Nucleus accumbens (tissue), 56 donors: ENCODE measurements at places on chromosomes 7 and 10.

DNA sequence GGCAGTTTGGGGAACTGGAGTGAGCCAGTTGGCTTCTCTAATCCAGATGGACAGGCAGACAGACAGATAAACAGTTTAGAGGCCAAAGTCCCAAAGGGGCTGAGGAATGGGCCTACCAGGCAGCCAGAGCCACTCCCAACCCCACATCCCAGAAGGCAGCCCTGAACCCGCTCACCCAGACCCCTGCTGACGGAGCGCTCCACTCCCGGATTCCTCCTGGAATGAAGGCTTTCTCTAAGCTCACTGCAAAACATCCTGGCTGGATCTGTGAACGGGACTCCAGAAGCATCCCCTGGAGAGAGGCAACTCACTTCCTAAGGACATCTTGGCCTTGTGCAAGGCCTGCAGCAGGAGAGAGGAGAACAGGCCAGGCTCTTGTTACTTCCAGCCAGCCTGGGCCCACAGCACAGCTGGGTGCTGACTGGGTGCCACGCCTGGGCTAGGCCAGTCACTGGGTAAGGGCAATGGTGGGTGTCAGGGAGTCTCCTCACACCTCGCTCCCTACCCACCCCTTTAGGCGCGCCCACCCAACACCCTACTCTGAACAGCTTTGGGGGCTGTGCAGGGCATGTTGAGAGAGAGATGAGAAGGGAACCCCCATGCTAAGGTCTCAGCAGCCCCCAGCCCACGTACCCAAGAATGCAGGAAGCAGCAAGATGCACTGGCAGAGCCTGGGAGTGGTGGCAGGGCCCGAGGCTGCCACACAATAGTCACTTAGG lies 168.6 kb upstream of the ZMIZ1 start:
- DNase-seq, result no peak

- DNase-seq, result no peak
These were observed 35.5 kb downstream of the SCD start for GRCh38 chr10:100382553-100382952.

DNA sequence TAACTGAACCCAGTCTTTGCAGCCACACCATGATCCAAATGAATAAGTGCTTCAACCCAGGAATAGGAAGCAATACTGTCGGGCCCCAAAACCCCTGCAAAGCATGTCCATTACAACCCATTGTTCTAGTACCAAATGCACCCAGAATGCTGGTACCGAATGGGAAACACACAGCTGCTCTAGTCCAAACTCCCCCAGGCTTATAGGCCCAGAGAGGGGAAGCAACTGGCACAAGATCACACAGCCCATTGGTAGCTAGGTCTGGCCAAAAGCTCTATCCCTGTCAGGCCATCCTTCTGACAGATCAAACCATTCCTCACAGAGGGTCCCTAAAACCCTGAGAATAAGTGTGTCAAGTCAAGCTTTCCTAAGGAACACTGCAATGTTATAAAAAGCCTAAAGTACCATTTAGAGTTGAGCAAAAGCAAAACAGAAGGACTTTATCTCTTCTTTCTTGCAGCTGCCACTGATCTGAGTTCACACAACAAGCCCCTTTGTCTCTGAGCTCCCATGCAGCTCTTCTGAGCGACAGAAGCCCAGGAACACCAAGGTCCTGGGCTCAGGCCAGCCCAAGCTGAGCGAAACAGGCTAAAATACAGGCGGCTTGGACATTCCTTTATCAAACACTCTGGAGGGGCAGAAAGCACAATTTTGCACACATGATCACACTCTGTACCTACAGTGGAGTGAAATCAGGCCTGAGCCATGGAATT lies 116.7 kb downstream of the SGMS1 start:
- DNase-seq, result peak; percentile 84

DNA sequence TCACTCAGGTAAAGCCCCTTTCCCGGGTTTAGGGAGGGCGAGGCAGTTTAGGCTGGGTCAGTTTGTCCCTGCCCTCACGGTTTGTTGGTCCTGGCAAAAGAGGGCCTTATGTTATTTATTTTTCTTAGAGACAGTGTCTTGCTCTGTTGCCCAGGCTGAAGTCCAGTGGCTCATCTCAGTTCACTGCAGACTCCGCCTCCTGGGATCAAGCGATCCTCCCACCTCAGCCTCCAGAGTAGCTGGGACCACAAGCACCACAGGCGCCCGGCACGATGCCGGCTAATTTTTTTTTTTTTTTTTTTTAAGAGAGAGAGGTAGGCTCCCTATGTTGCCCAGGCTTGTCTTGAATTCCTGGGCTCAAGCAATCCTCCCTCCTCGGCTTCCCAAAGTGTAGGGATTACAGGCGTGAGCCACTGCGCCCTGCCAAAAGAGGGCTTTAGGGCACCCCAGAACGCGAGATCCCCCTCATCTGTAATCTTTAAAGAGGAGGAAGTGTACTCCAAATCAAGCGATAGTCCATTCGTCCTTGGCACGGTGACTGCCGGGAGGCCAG lies 626 bp upstream of the BMS1 start:
- DNase-seq, result no peak

DNA sequence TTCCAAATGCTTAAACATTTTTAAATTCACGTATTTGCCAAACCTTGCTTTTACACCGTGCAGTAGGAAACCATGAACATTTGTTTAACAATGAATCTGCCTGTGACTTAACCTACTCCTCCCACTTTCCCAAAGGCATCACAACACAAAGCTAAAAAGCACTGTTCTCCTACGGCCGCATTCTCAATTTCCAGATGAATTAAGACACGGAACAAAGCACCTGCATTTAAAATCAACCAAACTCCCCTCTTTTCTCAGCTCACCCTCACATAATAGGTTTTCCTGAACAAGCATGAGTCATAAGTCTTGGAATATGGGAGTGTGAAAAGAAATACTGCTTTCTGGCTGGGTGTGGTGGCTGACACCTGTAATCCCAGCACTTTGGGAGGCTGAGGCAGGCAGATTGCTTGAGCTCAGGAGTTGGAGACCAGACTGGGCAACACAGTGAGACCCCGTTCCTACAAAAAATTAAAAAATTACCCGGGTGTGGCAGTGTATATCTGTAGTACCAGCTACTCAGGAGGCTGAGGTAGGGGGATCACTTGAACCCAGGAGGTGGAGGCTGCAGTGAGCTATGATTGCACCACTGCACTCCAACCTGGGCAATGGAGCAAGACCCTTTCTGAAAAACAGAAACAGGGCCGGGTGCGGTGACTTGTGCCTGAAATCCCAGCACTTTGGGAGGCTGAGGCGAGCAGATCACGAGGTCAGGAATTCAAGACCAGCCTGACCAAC lies 51.7 kb upstream of the CYTH3 start:
- DNase-seq, result no peak

DNA sequence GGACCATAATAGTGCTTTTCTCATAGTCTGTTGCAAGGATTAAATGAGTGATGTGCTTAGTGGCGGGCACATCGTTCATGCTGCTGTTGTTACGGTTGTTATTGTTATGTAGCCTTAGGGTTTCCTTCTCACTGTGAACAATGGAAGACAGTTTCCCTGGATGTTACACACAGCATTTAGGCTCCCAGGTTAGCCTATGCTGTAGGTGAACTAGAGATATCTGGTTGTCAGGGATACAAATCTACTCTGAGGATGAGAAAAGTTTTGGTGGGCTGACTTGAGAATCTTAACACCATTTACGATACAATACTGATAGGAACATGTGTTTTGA lies 14.7 kb downstream of the SH3PXD2A start:
- no peak for DNase-seq

DNA sequence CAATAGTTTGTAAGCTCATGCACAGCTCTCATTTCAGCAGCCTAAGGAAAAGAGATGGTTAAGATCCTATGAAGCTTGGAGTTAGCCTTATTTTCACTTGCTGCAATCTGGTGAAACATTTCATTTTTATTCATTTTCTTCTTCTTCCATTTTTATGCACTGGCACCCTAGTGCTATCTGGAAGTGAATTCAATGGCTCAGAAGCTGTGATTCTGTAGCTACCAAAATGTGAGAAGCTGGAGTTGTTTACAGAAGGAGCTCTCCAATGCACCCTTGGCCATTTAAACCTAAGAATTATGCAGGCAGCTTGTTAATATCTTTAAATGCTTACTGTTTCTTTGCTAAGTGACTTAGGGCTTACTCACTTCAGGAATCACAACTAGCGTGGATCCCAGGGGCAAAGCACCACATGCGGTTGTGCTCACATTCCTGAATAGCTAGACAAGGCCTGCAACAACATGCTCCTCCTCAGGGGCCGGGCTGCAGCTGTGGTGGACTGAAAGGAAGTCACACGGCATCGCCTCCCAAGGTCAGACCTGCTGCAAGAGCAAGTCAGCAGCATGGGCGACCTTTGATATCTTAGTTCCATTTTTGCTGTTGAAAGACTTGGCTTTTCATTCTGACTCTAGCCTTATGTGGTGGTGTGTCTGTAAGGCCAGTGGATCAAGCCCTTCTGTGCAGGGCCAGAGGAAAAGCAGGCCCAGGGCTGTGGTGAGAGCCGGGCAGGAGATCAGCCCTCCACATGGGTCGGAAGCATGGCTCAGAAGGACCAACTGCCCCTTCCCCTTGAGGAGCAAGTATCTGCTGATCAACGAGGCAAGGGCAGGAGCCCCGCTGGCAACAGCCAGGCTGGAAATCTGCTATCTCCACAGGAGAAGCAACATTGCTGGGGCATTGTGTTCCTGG lies 91.9 kb upstream of the MBL2 start:
- no peak for DNase-seq

DNA sequence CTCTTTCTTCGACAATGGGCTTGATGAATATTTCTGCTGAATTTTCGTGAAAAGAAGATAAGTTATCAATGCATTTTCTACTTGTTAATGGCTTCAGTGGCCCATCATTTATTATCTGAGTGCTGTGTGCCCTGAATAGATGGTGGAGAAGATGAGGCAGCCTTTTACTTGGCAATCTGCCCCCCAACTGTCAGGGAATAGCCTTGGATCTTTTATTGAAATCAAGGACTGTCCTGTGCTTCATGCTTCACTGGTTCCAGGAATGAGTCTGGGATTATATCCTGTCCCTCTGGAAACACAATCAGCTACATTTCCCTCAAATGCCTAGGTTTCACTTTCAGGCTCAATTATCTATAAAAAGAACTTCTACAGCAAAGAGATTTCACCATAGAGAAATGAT lies 75.9 kb upstream of the NXPH1 start:
- no peak for DNase-seq

DNA sequence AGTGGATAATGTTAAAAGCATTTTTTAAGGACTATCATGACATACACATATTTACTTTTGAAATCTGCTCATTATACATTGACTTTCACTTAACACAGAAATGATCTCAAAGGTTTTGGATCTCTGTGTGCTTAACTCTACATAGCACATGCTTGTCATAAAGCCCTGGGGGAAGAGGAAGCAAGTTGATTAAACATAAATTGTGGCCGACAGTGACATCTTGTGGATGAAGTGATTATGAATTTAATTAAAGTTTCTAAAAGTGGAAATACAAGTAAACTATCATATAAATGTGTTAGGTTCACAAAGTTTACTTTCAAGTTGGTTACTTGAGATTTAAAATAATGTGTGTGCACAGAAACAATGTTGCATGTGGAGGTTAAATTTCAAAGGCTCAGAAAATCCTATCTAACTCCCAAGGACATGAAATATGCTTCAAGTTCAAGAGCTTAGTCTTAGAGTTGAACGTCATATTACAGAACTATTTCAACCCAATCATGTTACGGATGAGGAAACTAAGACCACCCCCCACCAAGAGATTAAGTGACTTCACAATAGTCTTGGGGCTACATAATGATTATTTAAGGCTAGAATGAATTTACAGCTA lies 1247.8 kb downstream of the GATA3 start:
- no peak for DNase-seq

GRCh38 chr10:7300384-7300971 lies 110.4 kb downstream of the SFMBT2 start:
- DNase-seq, result no peak

- DNase-seq, result no peak
These were observed 196.1 kb downstream of the DOCK4 start for GRCh38 chr7:112010109-112010508.

DNA sequence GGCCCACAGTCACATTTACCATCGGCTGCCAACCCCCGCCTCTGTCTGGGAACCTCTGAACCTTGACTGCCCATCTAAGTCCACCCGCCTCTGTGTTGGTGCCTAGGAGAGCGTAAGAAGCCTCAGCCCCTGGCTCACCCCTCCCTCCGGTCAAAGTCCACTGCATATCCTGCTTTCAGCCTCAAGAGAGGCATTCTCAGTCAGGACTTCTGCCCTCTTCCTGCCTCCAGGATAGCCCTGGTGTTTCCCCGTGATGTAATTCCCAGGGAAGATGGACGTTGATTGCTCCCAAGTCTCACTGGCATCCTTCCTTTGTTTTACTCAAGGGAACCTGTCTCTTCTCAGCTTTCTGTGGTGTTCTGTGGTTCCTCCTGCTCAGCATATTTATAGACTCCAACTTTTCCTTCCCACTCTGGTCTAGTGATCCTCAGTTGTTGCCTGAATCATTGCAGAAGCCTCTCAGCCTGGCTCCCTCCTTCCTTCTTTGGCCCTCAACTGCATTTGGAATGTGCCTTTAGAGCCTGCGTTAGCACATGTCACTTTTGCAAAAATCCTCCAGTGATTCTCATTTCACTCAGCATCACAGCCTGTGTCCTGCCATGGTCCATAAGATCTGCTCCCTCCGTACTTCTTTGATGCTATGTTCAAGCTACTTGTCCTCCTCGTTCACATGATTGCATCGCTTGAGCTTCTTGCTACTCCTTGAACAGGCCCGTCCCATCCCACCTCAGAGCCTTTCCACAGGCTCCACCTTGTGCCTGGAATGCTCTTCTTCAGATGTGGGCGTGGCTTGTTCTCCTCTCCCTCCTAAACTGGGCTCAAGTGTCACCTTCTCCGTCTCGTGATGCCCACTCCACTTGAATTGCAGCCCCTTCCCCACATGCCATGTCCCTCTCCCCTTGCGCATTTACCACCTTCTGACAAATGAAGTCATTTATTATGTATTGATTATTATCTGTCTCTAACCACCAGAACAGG lies 124.2 kb downstream of the PLPP4 start:
- DNase-seq, result no peak

GRCh38 chr10:62996516-62996915 lies 136.6 kb upstream of the NRBF2 start:
- DNase-seq, result no peak

DNA sequence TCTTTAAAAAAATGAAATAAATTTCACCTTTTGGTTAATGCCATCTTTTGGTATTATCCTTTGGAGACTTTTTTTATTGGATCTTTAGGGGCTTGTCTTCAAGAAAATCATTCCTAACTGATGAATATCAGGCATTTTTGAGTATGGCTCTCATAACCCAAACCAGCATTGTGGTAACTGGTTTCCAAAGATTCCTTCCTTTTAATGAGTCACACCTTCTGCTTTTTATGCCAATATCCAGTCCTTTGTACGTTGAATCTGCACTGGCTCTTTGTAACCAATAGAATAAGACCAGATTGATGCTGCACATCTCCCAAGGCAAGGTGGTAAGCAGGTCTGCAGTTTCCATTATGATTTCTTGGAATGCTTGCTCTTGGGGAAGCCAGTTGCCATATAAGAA lies 89.1 kb downstream of the GPR158 start:
- no peak for DNase-seq

DNA sequence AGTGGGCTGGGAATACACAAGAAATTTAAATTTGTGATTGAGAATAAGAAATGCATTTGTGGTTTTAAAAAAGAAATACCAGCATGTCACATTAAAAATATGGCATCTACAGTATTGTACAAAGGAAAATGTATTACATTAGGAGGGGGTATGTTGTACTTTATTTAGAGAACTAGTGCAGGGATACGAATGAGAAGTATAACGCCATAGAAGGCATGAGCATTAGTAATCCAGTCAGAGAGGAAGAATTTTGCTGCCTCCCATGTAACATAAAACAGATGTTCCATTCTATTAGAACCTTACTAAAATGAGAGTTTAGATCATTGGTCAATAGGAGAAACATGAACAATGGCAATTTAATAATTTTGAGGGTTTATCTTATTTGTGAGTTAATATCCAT lies 182.2 kb downstream of the ADK start:
- no peak for DNase-seq

- no peak for DNase-seq
These were observed 98.0 kb downstream of the SPAG6 start for GRCh38 chr10:22443175-22443901.
